DMS153 (cell line): ENCODE measurements at places on chromosomes 6 and 20.

DNA sequence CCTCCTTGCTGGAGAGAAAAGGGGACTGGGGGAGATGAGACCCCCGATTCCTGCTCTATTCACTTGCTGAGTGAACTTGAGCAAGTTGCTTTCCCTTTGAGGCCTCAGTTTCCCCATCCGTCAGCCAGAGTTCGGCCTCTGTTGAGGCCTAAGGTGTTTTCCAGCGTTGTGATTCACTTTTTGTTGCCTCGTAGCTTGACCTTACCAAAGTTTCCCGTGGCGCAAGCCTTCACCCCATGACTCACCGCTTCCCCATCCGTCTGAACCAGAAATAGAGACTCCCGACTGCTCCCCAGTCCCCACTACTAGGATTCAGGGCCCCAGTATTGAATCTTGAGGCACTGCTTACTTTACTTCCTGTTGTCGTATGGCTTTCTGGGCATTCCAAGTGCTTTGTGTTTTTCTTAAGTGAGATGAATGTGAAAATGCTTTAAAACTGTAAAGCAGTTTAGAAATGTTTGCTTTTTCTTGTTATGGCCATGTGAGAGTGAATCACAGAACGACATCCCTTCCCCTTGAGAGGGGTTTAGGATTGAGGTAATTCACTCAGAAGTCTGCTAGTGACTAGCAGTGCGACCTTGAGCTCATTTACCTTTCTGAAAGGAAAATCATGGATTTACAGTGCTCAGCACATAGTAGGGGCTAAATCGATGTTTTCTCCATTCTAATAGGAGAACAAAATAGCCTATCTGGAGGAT lies 1.2 kb downstream of the CHMP4B start:
- no peak for DNase-seq

- no peak for DNase-seq
Observed at GRCh38 chr20:45857882-45858216, 435 bp downstream of the ZSWIM3 start.

- peak; percentile 80 for DNase-seq
Observed at GRCh38 chr20:44736170-44737021, 9.3 kb upstream of the KCNK15 start.

DNA sequence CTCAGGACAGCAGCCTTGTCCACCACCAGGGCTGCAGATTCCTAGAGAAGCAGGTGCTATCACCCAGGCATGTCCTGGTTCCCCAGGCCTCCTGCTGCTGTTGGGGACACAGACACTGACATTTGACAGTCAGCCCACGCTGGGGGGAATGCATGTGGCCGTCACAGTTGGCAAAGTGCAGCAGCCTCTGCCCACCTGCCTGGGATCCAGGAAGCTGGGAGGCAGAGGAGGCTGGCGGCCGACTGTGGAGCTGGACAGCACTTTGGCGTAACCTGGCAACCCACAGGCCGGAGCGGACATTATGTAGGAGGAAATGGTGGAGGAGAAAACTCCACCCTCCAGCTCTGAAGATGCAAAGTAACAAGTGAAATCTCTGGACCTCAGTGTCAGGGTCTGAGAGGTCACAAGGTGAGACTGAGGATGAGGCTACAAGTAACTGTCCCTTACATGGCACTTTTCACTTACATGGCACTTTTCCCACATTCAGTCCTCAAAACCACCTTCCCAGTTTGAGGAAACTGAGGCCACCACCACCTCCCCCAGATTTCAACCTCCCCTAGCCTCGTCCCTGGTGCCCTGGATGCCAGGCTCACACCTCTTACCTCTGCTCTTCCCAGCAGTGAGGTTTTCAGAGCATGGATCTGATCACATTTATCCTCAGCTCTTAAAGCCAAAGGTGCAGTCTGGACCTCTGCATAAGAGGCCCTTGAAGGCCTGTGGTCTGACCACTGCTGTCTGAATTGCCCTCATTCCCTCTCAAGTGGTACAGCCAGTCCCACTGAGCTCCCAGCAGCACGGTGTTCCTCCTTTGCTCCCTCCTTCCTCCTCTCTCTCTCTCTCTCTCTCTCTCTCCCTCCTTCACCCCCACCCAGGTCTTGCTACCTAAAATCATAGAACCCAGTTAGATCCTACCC lies 8.7 kb downstream of the MAP1LC3A start:
- no peak for DNase-seq

DNA sequence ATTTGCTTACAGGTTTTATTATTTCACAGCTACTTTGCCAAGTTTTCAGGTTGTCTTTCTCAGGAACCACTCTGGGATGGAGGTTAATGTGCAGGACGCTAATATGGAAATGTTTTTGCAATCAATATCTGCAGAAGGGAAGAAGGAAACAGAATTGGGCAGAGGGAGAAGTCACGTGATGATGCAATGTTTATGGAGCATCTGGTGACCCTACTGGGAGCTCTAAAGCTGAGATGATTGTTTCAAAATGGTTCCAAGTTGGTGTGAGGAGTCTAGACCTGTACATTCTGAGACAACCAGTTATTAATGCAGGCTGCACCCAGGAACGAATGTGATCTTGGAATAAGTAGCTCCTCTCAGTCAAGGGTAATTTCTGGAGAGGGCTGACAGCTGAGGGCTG lies 905.4 kb upstream of the FLRT3 start:
- no peak for DNase-seq

DNA sequence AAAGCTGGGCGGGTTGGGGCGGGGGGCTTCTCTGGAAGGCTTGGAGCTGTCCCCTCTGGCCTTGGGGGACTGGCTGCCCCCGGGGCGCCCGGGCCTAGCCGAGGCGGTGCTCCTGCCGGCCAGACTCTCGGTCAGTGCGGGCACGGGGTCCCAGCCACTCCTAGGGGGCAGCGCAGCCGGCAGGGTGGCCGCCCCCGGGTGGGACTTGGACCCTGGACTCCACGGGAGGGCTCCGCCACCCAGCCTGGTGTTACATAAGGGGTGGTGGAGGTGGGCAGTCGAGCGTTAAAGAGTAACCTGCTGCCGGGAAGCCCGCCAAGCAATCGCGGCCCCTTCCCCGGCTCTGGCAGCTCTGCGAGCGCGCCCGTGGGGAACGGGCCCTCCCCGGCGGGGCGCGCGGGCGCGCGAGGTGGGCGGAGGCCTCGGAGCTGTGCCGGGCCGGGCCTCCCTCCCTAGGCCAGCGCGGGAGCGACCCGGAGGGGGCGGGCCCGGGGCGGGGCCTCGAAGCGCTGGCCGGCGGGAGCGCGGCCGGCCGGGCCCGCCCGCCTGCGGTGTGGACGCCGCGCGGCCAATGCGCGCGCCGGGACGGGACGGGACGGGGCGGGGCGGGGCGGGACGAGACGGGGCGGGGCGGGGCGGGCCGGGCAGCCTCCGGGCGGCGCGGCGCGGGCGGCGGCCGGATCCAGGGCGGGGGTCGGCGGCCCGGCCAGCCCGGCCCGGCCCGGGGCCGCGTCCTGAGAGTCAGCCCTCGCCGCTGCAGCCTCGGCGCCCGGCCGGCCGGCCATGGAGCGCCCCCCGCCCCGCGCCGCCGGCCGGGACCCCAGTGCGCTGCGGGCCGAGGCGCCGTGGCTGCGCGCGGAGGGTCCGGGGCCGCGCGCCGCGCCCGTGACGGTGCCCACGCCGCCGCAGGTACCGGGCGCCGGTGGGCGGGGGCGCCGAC lies at the start of gene SLC2A4RG:
Gene SLC2A4RG, plus strand, starts transcription at position 647 of the 940 bp plus-strand sequence. Its CDS starts 137 bp downstream, at position 784.
- DNase-seq: peak; percentile 46

GRCh38 chr6:127484212-127484863 lies 25.1 kb upstream of the KIAA0408 start:
- DNase-seq: no peak

- DNase-seq: no peak
Observed at GRCh38 chr6:77930952-77931351, 278.1 kb downstream of the MEI4 start.

GRCh38 chr20:19757487-19758132 lies 448 bp upstream of the RIN2 start:
- peak; percentile 85 for DNase-seq

DNA sequence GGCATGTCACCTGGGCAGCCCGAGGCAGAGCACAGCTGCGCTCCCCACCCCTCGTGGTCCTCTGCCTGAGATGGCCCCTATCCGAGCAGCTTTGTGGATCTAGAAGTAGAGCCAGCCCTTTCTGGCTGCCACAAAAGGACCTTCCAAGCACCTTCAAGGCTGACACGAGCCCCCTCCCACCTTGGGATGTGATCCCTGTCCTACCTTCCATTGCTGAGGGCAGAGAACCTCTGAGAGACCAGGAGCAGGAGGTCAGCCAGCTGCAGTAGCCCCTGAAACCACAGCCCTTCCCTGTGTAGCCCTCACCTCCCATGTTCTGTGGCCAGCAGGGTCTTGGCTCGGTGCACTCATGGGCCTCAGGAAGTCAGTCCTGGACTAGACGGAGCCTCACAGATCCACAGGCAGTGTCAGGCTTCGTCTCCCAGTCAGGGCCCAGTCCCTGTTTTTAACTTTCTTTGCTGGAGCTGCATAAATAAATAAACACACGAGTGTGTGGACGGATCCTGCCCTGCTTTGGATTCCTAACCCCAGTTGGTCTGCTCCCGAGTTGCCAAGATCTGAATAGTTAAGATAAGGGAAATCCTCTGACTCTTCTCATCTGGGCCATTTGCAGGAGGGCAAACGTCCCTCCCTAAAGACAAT lies 507.7 kb downstream of the PREX1 start:
- DNase-seq: no peak

GRCh38 chr6:37190159-37190535 lies 20.2 kb downstream of the PIM1 start:
- no peak for DNase-seq

DNA sequence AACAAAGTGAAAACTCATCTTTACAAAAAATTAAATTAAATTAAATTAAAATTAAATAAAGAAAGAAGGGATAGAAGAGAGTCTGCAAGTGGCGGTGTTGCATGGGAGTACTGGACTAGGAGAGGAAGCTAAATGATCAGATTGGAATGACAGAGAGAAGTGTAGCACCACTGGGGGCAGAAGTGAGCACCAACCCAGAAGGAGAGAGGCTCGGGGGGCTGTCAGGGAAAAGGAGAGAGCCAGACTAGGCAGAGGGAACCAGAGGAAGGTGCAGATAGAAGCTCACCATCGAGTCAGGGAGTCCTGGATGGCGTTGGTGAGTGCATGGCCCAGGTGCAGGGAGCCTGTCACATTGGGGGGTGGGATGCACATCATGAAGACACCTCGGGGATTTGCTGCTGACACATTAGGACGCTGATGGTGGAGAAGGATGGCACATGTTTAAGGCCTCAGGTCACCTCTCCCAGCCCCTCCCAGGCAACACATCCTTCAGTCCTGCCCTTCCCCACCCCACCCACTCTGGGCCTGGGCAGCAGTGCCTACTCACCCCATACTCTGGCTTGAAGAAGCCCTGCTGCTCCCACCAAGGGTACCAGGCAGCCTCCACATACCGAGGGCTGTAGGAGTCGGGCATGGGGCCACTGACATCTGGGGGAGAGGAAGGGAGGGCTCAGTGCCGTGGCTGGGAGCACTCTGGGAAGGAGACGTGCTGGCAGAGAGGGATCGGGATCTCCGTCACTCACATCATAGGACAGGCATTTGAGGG lies 4.0 kb downstream of the VARS1 start:
- DNase-seq: no peak

DNA sequence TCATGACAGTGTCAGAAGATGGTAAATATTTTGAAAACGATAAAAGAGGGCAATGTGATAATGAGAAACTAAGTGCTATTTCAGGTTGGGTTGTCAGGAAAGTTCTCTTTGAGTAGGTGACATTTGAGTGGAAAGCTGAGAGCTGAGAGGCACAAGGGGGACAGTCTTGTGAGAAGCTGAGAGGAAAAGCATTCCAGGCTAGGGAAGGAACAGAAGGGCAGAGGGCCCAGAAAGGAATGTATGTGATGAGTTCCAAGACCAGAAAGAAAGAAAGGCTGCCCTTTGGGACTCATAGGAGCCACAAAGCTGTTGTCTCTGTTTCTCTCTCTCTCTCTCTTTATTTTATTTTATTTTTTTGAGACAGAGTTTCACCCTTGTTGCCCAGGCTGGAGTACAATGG lies 7.6 kb upstream of the RNF182 start:
- DNase-seq: no peak

DNA sequence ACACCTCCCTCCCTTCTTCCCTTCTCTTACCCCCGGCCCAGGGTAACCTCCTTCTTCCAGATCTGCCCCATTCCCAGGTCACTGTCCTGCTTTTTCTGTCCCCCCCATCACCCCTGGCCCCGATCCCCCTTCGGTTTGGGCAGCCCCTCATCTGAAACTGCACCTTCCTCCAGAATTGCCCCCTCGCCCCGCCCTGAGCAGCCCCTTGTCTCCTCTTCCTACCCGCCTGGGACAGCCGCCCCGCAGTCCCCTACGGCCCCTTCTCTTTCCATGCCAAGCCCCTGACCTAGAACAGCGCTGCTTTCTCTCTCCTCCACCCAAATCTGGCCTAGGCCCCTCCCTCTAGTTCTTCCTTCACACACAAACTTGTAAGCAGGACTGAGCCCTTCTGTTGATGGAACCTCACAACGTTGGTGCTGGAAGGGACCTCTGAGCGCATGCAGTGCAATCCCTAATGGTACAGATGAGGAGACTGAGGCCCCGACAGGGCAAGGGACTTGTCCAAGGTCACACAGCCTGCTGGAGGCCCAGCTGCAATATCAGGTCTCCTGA lies 630 bp downstream of the PPP2R5D start:
- no peak for DNase-seq

DNA sequence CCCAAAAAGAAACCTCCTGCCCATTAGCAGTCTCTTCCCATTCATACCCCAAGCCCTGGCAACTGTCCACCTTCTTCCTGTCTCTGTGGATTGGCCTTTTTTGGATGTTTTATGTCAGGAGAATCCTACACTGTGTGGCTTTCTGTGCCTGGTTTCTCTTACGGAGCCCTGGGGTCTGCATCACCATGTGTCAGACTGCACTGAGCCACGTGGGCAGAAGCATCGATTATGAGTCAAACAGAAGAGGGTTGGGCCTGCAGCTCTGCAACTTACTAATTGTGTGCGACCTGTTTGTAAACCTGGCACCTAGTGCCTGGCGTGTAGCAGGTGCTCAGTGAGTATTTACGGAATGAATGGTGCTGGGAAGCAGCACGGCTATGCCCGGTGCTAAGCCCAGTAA lies 62.6 kb downstream of the IGF2R start:
- DNase-seq: no peak

GRCh38 chr20:53448875-53449274 lies 144.8 kb downstream of the ZNF217 start:
- no peak for DNase-seq
